Stimulated activated CD4-positive, alpha-beta T cell treated with anti-CD3 and anti-CD28 coated beads, Interleukin-15, amount 100 ng/mL, for 1 hour (primary cell): ENCODE measurements at places on chromosomes 7 and 10.

- DNase-seq: no peak
These were observed 563.0 kb downstream of the TCERG1L start for GRCh38 chr10:130748409-130749057.

- DNase-seq: no peak
These were observed 286.3 kb upstream of the CDC14C start for GRCh38 chr7:48638041-48638440.

DNA sequence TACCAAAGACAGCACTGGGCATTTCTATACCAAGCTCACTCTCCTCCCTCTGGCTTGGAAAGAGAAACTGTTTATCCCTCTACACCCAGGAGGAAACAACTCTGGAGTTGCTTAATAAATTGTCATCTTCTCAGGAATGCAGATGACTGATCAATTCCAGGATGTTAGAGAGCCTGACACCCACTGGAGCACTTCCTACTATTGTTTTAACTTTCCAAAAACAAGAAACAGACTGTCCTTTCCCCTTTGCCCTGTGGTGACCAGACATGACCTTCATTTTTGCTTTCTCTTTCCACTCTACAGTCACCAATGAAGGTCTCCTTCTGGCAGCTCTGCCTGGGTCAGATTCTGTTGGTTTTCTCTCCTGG is 19.6 kb downstream of the GIMAP4 start:
- no peak for DNase-seq

DNA sequence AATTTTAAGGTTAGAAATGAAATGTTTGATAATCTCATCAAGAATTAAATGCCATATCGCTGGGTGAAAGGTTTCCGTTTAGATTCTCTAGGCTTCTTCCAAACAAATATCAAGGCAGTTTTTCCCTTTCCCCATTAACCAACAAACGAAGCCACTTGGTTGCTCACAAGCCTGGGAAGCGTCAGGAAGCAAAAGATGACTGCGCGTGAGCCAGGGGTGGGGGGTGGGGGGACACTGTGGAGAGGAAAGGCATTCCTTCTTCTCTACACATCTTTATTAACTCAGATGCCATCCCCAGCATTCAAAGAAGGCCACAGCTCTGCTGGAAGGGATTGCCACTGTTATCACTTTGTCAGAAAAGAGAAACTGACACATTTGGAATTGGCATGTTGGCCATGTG is 207.1 kb downstream of the TRIL start:
- no peak for DNase-seq

DNA sequence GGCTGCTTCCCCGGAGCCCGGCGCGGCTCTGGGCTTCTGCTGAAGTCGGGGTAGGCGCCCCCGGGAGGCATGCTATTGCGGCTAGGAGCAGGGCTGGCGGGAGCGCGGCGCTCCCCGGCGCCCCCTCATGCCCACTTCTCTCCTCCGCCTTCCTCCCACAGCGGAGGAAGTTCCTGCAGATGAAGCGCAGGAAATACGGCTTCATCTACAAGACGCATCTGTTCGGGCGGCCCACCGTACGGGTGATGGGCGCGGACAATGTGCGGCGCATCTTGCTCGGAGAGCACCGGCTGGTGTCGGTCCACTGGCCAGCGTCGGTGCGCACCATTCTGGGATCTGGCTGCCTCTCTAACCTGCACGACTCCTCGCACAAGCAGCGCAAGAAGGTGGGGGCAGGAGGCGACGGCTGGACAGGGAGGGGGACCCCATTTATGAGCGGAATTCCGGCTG is 479 bp downstream of the CYP26A1 start:
- no peak for DNase-seq
